ENCODE measurements at places on chromosomes 7 and 10.

DNA sequence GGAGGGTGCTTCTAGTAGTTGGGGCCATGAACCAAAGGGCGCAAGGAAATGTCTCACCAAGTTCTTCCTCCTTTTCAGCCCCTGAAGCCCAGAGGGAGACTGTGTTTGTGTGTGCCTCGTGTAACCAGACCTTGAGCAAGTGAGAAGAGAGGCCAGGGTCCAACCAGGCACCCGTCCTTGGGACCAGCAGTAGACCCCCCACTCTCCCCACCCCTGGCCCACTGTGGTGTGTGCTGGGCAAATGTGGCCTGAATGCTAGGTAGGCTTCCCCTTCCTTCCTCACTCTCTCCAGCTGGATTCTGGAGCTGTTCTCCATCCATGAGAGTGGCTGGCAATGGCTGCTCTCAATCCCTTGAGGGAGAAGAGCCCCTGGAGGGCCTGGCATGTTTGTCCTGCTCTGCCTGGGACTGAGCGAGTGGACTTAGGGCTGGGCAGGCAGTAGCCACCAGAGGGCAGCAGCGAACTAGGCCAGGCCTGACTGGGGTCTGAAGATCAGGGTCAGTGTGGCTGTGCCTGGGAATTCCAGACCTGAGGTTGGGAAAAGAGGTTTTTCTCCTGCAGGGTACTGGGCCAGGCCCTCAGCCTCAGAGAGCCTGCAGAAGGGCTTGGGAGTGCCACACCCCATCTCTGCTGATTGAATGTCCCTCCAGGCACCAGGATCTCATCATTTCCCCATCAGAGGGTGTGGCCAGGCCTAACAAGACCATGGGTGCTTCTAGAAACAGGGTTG, 12.5 kb downstream of the SFRP5 start:
- no peak for DNase-seq

DNA sequence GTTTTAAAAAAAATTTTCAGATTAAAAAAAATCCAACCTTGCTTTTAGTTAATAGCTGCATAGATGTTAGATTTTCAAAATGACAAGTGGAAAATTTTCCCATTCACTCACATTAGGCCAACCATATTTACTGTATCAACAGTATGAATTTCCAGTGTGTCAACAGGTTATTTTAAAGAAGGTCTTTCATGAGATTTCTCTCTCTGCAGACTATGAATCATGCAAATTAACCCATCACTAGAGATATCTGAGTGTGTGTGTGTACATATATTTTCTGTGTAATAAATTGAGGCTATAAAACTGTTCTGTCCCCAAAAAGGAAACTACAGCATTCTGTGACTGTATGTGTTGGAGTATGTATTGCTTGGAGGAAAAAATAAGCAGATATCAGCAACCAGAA, 305.6 kb downstream of the ARL4A start:
- DNase-seq, result no peak

DNA sequence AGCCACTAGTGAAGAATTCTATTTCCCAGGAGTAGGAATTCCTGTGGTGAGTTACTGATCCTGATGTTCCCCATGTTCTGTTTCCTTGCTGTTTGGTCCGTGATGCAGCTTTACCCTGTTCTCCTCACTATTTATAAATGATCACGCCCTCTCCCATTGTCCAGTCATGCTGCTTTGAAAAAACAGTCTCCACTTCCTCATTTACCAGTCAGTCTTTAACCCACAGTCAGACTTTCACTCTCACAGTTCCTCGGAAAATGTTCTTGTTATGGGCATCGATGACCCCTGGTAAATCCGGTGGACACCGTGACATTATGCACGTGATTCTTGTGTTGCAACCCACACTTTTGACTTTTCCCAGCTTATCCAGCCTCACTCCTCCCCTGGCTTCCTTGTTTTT, 14.4 kb downstream of the SCIN start:
- DNase-seq, result no peak

DNA sequence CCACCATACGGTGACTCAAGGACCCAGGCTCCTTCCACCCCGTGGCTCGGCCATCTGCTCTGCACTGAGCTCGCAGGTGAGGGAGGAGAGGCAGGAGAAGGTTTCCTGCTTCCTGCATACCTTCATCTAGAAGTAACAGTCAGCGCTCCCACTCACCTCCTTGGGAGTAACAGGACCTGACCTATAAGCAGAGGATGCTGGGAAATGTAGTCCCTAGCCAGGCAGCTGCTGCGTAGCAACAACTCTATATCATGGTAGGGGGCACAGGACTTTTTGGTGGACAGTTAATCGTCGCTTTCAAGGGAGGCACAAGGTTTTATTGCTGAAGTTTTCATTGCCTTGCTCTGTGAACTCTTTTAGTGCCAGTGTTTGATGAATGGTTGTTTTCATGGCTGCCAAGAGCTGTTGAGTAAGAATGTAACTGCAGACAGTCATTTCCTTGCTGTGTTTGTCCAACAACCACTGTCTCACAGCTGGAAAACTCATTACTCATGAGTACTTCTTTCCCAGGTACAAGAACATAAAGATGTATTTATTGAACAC, 10.2 kb upstream of the ZFYVE27 start:
- DNase-seq, result no peak
